NCI-H2081 treated with DMSO at 0.1 percent for 48 hours (cell line): ENCODE measurements at places on chromosomes 6 and 20.

GRCh38 chr6:96899451-96899998 lies 1.8 kb upstream of the NDUFAF4 start:
- no peak for DNase-seq

GRCh38 chr6:15152700-15153099 lies 93.2 kb upstream of the JARID2 start:
- no peak for DNase-seq

DNA sequence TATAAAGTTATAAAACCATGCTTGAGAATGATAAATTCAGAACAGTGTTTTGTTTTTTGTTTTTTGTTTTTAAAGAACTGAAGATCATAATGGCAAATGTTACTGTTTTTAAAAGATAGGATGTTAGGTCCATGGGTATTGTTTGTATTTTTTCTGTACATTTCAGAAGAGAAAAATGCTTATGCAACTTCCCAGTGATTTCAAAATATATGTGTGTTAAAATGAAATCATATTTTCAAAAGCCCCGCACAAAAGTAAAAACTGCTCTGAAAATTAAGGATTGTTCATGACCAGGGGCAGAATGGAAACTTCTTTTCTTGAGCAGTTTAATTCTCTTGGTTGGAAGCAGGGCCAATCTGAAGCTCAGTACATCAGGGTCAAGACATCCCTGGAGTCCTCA lies 109.2 kb upstream of the SIRPG start:
- no peak for DNase-seq

DNA sequence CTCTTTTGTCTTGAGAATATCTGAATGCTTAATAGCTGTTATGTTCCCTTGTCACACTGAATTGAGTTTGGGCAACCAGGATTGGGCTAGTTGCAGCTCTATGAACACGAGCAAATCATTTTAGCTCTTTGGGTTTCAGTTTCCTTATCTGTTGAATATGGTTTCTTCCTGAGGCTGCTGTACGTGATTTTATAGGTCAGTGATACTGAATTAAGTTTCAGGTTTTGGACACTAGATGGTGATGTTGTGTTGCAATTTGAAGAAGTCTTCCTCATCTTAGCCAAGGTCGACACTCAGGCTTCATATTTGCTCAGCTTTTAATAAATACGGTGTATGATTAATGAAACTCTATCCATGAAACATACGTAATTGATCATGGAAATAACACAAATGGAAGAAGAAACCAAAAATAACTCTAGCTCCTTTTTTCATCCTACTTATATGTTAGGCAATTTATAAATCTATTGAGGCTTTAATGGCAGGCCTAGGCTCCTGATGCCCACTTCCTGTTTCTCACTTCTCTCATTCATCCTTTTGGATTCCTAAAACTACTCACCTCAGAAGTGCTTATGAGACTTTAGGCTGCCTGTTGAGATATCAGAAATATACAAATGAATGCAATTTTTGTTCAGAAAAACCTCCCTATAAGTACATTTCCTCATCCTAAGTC lies 354.1 kb upstream of the MAP3K7 start:
- DNase-seq: peak; percentile 41
